NCI-H2081 treated with DMSO at 0.1 percent for 48 hours (cell line): ENCODE measurements at places on chromosomes 1 and 21.

- DNase-seq = no peak
Observed at GRCh38 chr1:923991-924655, 400 bp downstream of the SAMD11 start.

- DNase-seq = no peak
Observed at GRCh38 chr1:245419461-245419978, 264.7 kb downstream of the KIF26B start.

DNA sequence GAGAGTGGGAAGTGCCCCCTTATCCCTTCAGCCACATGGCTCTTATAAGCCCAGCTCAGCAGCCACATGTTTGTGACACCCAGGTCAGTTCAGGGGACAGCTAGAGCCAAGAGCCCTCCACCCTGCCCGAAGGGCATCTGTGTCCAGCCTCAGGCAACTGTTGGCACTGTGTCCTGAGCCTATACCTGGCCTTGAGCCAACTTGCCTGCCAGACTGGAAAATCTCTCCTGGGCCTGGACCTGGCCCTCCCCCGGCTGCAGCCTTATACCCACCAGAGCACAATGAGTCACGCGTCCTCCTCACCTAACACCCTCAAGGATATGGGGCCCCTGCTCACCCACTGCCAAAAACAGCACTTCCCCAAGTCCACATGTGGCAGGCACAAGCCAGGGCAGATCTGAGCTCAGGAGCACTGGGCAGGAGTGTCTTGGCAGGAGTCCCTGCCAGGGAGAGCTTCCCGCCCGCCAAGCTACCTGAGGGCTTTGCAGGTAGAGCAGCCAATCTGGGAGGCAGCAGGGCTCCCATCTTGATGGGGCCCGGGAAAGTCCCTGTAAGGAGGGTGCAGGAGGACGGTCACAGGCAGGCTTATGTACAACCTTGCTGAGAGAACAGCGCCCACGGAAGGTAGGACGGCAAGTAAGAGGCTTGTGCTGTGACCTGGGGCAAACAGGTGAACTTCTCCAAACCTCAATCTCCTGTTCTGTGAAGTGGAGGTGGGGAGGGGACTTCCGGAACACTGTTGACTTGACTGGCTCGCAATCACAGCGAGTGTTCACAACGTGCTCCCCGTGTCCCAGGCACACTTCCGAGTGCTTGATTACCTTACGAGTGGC, 19.8 kb upstream of the HSPG2 start:
- no peak for DNase-seq

DNA sequence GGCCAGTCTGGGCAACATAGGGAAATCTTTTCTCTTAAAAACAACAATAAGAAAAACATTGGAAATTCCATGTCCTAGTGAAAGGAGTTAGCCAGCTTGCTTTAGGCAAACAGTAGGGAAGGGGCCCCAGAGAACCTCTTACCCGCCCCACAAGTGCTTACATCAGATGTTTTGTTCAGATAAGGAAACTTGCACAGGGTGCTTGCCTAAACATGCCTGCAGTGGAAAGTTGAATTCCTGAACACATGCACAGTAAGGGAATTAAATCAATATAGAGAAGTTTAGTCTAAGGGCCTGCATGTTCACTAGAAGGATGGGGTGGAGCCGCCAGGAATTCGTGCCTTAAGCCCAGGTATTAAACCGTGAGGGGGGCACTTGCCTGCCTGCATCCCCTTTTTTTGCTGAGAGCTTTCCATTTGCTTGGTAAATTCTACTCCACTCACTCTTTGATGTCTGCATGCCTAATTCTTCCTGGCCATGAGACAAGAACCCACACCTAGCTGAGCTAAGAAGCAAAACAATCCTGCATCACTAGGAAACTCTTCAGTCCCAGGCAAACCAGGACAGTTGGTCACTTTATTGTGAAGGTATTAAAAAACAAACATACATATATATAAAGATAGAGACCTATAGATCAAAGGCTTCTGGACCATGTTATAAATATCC, 499.0 kb downstream of the SIPA1L2 start:
- no peak for DNase-seq

GRCh38 chr1:30885570-30886522, 22.7 kb downstream of the SDC3 start:
- no peak for DNase-seq

- no peak for DNase-seq
Observed at GRCh38 chr1:22525211-22525610, 38.1 kb upstream of the EPHA8 start.
